ENCODE measurements at places on chromosomes 2 and 18.

- no peak for DNase-seq
These were observed 29.2 kb downstream of the HS6ST1 start for GRCh38 chr2:128289439-128289838.

- no peak for DNase-seq
These were observed 37.0 kb upstream of the LOXHD1 start for GRCh38 chr18:46693996-46694395.

GRCh38 chr2:124333784-124334183 is 308.7 kb downstream of the CNTNAP5 start:
- DNase-seq = no peak

- DNase-seq = no peak
These were observed 156.5 kb downstream of the ACTR3 start for GRCh38 chr2:114046373-114046772.

DNA sequence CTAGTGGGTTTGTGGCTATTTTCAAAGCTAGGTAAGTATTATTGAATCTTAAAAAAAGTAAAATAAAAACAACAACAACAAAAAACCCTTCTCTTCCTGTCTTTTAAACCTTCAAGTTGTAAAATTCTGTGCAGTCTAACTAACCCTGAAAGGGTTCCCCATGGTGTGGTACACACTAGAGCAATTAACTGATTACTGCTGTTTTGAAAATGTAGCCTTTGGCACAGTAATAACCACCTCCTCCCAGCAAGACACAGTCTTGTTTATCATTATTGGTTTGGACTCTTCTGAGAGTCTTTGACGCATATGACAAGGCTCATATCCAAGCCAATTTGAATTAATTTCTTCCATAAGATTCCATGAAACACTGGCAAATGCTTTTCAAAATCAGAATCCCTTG is 2184.6 kb upstream of the PIK3C3 start:
- DNase-seq = no peak
